ENCODE measurements at places on chromosomes 7 and 10. TPM values are rescaled to one million over a fixed set of nuclear protein-coding genes. Genes with fewer than 3 reads are reported as not detected.

PDE6C gene
- not detected for total RNA-seq

DNA sequence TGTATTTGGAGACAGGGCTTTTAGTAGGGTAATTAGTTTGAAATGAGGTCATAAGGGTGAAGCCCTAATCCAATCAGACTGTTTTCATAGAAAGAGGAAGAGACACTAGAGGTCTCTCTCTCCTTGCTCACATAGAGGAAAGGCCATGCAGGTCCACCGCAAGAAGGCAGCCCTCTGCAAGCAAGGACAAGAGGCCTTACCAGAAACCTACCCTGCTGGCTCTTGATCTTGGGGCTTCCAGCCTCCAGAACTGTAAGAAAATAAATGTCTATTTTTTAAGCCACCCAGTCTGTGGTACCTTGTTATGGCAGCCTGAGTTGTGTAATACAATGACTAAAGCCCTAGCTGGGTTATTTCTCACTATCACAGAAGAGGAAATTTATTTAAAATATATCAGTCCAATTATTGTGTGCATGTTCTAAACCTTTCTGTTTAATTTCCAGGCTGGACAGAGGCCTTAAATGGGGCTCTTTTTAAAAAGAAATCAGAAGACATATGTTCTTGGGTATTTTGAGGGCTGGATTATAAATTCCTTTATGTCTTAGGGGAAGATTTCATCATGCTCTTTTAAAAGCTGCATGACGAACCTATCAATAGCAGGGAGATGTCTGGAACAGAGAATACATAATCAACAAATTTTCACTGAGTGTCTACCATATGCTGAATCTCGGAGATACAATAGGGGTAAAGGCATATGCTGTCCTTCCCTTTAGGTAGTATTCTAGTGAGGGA, 12.9 kb upstream of the TMEM26 start:
- no peak for DNase-seq

- DNase-seq, result no peak
These were observed 24.1 kb upstream of the LRRC17 start for GRCh38 chr7:102888561-102889233.

- no peak for DNase-seq
These were observed 1217.6 kb upstream of the LRRN3 start for GRCh38 chr7:109873296-109873695.

DNA sequence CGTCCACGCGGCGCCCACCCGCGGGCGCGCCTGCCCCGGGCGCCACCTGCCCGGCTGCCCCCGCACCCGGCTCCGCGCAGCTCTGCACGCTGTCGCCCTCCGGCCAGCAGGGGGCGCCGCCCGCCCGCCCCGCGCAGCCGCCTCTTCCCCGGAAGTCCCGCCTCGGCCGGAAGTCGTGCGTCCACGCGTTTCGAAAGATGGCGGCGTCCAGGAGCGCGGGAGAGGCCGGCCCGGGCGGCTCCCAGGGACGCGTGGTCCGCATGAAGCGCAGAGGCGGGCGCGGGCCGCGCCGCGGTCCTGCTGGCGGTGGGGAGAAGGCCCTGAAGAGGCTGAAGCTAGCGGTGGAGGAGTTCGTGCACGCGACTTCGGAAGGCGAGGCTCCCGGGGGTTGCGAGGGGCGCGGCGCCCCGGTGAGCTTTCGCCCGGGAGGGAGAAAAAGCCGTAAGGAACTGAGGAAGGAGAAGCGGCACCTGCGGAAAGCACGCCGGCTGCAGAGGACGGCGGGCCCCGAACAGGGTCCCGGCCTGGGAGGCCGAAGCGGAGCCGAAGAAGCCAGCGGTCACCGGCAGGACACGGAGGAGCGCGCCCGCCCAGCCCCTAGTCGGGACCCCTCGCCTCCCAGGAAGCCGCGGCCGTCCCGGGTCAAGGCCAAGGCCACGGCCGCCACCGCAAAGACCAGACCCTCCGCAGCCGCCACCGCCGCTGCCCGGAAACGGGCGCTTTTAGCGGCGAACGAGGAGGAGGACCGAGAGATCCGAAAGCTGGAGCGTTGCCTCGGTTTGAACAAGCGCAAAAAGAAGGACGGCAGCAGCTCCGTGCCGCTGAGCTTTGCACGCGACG, at the start of gene NOM1:
NOM1 (plus strand) TSS at position 172 of the 840 bp plus-strand sequence; CDS start at position 198, 26 bp downstream.
- DNase-seq, result peak; percentile 66

Data from omental fat pad (tissue), 4 donors.